RKO (cell line): ENCODE measurements at places on chromosomes 11 and 22.

- DNase-seq, result no peak
Observed at GRCh38 chr11:130622141-130622542, 173.7 kb downstream of the ADAMTS15 start.

- DNase-seq, result no peak
Observed at GRCh38 chr11:73187854-73188253, 30.2 kb upstream of the P2RY2 start.

DNA sequence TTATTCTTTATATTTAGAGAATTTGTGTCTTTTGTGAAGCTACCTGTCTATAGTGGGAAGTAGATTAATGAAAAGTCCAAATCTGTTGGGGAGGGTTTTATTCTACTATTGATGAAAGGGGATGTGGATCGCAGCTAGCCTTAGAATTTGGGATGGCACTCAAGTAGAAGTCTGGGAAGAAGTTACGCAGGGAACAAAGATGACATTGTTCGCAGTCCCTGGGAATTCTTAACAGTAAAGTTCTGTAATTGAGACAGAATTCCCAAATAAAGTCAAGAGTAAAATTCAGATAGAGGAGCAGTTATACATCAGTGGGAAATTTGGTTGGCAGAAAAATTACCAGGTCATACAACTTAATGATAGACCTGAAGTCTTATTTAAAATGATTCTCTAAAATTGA, 64.1 kb downstream of the ATM start:
- DNase-seq, result no peak

DNA sequence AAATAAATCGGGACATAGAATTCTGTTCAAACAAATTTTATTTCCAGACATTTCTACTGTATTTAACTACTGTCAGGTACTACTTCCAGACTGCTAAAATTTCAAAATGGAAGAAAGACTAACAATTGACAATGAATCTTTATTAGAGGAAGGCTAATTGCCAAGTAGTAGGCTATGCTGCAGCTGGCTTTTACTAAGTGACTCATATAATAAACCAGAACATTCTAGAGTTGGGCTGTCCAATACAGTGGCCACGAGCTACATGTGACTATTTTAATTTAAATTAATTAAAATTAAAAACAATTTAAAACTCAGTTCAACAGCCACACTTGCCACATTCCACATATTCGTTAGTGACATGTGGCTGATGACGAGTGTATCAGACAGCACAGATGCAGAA, 27.6 kb downstream of the CHKA start:
- no peak for DNase-seq

DNA sequence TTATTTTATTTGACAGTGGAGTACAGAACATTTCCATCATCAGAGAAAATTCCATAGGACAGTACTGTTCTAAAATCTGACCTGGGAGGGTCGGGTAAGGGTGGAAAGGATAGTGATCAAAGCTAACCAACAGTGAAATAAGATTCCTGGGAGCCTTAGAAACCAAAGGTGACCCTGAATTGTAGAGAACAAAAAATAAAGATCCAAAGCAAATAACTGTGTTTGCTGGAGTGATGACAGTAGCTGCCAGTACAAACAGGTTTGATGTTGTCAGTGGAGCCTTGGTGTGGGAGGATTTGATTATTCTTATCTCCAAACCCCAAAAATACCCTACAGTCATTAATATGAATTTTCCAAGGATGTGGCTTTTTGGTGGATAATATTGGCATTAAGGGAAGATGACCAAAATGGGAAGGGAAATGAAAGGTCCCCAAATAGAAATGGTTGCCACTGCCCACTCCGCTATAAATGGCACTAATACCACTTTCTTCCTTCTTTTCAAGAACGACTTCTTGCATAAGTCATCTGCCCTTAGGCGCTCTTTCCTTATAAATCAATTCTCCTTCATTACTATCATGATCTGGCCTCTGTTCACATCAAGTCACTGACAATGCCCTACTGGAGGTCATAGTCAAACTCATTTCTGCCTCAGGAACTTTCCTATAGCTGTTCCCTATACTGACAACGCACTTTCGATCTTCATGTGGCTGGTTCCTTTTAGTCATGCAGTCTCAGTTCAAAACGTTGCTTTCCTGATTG, 44.4 kb downstream of the EHF start:
- DNase-seq, result no peak

- DNase-seq, result no peak
Observed at GRCh38 chr11:62632492-62632891, 10.7 kb upstream of the B3GAT3 start.

DNA sequence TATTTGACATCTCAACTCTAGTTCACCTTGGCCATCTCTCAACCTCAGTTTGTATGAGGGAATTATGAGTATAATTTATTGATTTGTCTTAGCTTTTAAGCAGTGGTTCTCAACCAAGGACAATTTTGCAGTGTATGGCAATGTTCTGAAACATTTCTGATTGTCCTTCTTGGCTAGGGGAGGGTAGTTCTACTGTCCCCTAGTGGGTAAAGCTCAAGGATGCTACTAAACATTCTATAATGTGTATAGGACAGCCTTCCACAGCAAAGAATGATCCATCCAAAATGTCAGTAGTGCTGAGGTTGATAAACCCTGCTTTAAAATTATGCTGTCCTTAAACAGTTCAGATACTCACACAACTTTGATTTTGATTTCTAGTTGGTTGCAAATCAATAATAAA, 78.1 kb upstream of the ALKBH3 start:
- no peak for DNase-seq

DNA sequence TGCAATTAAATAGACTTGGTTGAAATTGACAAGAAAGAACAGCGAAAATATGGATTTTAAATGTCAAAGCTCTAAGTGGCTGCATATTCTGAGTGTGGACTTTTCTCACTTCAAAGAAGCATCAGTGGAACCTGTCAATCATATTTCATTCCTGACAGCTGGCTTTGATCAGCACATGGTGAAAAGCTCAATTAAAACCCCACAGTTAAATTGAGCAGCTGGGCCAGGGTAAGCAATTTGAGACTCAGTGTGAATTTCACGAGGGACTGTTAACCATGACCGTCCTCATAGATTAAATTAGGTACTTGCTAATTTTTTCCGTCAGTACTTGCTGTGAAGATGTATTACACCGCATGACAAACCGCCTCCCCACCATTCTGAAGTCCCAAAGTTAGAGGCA, 11.0 kb upstream of the OR10D3 start:
- DNase-seq, result no peak

DNA sequence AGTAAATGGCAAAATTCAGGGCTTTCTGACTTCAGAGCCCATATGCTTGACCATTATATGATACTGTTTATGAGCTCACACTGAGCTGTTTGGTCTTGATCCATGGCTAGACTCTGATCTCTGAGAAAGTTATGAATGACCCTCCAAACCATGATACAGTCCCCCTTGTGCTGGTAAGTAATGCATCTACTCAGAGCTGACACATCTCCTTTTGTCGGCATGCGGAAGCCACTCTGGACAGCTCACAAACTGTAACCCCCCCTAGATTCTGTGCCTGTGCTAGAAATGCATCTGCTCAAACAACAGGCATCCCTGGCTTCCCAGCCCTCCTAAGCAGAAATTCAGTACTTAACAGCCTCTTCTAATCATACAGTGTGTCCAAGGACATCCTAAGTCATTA, 150.8 kb upstream of the RAG2 start:
- peak; percentile 76 for DNase-seq
